ENCODE measurements at places on chromosomes 4 and X. TPM values are rescaled to one million over a fixed set of nuclear protein-coding genes. Genes with fewer than 3 reads are reported as not detected.

Gene EMCN
- total RNA-seq, result not detected

Gene HEPH
- total RNA-seq, result not detected

Gene PPP1R3F
- total RNA-seq, result 2.8 TPM

Gene DCAF12L2
- 0.07 TPM for total RNA-seq

Gene PLAC8
- not detected for total RNA-seq

Gene CPZ
- 0.28 TPM for total RNA-seq

Gene AREG
- 47.0 TPM for total RNA-seq

Gene GRK4
- 1.1 TPM for total RNA-seq

Gene ARMCX4
- 0.34 TPM for total RNA-seq

Gene NUP62CL
- 20.0 TPM for total RNA-seq

Gene ATOH1
- not detected for total RNA-seq

Gene TKTL2
- total RNA-seq, result not detected

Gene CT45A3
- not detected for total RNA-seq

Gene ANKRD37
- 3.8 TPM for total RNA-seq

Gene FREM3
- total RNA-seq, result not detected

Gene DGKK
- not detected for total RNA-seq

Gene ACE2
- 0.11 TPM for total RNA-seq

Gene FGF2
- total RNA-seq, result 53.5 TPM

Gene SLC6A14
- total RNA-seq, result not detected

Gene RAB39B
- total RNA-seq, result 0.69 TPM

Gene DCAF8L2
- total RNA-seq, result not detected

Gene GSX2
- total RNA-seq, result not detected

Gene TEX13C
- total RNA-seq, result not detected

Gene SPANXD
- total RNA-seq, result not detected

Gene MORC4
- 32.7 TPM for total RNA-seq

Gene SYN1
- 0.19 TPM for total RNA-seq

Gene SAT1
- 528 TPM for total RNA-seq

Gene DSPP
- total RNA-seq, result not detected

Gene MRPS18C
- total RNA-seq, result 40.6 TPM

Gene MYOZ2
- not detected for total RNA-seq

Gene GAGE12H
- not detected for total RNA-seq

Gene CACNA1F
- total RNA-seq, result not detected

Gene TEC
- total RNA-seq, result 1.9 TPM

Gene STATH
- not detected for total RNA-seq

Gene TCEAL6
- total RNA-seq, result not detected

Gene SATL1
- total RNA-seq, result not detected

Gene QRFPR
- not detected for total RNA-seq

Gene PRMT9
- total RNA-seq, result 2.9 TPM

Gene REPS2
- 1.2 TPM for total RNA-seq

Gene PDE6B
- total RNA-seq, result not detected

Gene ADGRG4
- not detected for total RNA-seq

Gene SPANXN5
- not detected for total RNA-seq

Gene FHIP1A
- total RNA-seq, result 0.18 TPM

Gene ATP8A1
- 0.03 TPM for total RNA-seq

Measured in A549 treated with ZK216348 at 1 μM for 4 hours (cell line).